Glutamatergic neuron (in vitro differentiated cells): ENCODE measurements at places on chromosomes 16 and 17.

DNA sequence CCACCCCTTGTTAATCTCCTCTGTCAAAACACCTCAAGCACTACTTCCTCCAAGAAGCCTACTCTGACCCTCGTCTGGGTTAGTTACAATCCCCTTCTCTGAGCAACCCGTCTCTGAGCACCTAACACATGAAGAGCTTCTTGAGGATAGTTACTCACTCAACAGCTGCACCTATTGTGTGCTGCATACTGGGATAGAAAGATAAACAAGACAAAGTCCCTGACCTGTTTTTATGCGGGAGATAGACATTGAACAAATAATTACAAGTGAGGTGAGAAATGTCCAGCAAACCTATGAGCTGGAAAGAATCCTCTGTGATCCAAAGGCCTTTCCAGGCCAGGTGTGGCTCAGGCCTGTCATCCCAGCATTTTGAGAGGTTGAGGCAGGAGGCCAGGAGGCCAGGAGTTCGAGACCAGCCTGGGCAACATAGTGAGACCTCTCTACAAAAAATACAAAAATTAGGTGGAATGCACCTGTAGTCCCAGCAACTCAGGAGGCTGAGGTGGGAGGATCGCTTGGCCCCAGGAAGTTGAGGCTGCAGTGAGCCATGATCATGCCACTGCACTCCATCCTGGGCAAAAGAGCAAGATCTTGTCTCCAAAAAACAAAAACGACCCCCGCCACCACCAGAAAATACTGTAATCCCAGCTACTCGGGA is 5.5 kb upstream of the ZNF771 start:
- DNase-seq = no peak

DNA sequence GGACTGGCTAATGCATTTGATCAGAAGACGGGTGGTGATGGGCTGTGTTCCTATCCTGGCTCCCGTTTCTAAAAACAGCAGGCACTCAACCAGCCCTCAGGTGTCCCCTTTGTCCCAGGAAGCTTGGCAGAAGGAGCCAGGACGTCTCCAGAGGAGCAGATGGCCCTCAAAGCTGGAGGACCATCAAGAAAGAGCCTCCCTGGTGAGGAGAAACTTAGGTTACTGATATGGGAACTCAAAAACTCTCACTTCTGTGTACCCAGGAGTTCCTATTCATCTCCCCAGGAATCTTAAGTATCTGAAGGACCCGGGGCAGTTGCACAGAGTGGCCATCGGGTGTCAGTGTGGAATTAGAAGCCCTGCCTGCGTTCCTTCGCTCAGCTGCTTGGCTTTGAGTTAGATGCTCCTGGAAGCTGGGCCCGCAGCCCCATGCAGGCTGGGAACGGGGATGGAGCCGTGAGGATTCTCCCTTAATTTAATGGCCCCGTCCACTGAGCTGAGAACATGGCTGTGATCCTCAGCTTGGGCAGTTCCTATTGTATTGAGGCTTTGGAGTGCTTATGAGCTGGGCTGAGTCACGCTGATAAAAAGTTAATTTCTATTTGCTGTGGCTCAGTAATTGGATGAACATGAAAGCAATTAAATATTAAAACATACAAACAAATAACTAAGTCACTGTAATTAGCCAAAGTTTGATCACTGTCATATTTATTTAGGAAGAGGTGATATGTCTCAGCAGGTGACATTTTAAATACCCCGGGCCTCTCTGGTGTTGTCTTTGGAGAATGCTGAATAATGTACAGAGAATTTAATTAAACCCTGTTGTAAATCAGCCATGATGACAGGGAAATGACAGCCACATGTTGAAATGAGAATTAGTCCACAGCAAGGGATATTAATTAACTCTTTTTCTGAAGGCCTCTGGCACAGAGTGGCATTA is 402.1 kb downstream of the SEC14L1 start:
- DNase-seq = peak; percentile 80

DNA sequence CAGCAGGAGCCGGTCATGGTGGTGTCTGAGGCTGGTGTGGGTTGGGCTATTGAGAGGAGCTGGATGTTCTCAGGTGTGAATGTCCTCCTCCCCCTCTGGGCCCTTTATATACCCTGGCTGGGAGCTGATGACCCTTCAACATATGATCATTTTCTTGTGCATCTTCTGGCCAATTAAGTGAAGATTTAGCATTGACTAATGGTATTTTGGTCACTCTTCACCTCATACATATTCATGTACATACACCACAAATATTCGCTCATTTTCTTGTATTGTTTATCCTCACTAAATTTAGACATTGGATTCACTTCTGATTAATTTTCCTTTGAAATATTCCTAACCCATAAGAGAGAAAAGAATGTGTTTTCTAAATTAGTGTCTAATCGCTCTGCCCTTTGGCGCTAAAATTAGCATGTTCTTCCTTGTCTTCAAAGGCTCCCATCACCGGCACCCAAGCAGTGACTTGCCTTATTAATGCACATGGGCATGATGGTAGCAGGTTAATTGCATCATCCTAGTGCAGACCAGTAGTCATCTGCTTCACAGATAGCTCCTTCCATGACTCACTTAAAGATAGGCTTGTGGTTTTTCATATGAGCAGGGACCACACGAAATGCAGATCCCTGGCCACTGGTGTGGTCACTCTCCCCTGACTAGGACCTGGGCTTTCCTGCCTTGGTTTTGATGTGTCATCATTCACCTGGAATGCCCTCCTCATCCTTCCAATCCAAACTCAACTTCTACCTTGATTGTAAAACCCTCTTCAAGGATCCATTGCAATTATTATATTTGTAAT is at the start of gene KRTAP2-4:
KRTAP2-4 (minus strand) TSS at position 51 of the 796 bp plus-strand sequence; CDS start at position 17, 34 bp downstream.
- no peak for DNase-seq

DNA sequence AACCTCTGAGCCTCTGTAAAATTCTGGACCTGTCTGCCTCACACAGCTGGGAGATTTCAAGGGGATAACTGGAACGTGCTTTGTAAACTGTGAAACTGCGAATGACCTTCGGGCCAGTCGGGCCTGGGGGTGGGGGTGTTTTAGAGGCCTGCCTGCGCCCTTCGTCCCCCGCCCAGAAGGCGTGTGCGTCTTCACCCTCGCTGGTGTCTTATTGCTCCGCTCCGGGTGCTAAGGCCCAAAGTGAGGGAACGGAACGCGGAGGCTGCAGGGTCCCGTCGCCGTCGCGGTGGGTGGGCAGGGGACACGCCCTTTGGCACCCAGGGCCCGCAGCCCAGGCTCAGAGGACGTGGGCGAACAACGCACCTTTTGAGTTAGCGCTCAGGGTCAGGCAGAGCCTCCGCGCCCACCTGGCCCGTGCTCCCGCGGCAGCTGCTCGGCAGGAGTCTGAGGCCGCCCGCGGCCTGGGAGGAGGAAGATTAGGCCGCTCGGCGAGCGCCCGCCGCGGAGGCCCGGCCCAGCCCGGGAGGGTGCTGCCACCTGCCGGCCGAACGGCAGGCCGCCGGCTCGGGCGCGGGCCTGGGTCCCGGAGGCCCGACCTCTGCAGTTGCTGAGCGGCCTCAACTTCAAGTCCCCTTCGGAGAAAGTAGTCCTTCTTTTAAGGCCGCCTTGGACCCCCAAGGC is 29.7 kb downstream of the DCAKD start:
- DNase-seq = peak; percentile 85

GRCh38 chr16:8850279-8850885 is 18.4 kb downstream of the CARHSP1 start:
- no peak for DNase-seq

DNA sequence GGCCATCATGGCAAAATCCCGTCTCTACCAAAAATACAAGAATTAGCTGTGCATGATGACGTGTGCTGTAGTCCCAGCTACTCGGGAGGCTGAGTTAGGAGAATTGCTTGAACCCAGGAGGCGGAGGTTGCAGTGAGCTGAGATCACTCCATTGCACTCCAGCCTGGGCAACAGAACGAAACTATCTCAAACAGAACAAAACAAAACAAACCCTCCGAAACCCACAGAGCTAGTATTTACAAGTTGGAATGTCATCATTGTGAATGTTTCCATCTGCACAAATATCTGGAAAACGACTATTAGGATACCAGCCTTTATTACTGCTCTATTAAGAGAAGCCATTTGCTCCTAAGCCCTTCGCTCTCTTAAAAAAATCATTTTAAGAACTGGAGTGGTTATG is 26.0 kb downstream of the SMARCE1 start:
- no peak for DNase-seq

DNA sequence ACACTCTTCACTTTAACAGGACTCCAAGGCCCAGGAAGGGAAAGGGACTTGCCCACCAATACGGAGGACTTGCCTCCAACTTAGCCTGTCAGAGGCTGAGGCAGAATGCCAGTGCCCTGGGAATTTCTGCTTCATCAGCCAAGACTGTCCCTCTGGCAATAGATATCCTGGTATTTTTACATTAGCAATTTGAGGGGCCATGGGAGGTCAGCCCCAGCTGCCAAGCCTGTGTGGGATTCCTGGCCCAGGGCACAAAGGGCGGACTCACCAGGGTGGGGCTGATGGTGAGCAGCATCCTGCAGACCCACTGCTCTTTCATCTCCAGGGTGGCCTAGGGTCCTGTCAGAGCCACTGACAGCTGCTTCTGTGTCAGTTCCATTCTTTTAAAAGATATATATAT is 78.3 kb upstream of the CIBAR2 start:
- no peak for DNase-seq

GRCh38 chr17:58506354-58507080 is 7.9 kb downstream of the MTMR4 start:
- DNase-seq = no peak

DNA sequence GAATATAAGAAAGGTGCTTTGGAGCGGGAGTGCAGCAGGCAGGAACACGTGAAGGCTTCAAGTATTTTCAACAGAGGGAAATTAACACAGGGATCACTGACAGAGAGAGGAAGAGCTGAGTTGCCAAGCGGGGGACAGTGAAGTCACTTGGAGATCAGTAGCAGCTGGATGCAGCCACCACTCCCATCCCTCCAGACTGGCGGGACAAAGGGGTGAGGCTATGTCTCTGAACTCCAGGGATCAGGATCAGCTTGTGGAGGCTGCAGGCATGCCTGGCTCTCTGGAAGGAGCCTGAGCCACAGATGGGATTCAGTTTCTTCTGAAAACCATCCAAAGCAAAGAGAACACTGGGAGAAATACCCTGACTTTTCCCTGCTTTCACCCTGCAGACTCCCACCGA is 113.7 kb upstream of the IRX3 start:
- DNase-seq = no peak

GRCh38 chr16:549544-550263 is 10.5 kb upstream of the PRR35 start:
- no peak for DNase-seq

DNA sequence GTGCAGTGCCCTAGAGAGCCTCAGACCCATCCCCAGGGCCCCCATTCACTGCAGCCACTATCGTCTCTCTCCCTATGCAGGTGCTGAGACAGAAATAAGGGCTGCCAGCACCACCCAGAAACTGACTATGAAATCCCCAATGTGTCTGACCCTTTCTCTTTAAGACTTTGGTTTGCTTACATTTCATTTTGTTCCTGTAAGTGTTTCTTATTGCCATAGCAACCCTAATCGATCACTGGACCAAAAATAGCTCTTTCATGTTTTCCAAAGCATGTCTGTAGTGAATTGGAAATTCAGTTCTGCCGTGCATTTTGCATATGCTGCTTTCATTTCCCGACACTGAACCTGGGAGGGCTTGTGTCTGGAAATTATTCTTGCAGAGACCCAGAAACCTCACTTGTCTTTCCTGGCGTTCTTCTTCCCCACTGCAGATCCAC is 148.7 kb upstream of the NOL11 start:
- DNase-seq = no peak

DNA sequence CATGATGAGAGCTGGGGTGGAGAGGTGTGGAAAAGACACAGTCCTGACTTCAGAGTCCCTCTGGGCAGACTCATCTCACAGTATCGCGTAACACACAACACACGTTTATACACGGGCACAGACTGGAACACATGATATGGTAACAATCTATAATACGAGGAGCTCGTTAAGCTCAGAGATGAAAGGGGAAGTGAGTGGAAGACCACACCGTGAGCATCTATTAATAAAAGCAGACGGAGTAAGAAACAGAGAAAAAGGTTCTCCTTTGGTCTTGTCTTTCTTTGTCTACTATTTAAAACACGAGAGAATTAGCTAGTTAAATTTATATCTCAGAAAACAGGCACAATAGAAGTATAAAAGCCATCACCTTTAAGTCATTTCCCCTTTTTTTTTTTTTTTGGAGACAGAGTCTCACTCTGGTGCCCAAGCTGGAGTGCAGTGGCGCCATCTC is 13.5 kb downstream of the ANKRD11 start:
- no peak for DNase-seq

DNA sequence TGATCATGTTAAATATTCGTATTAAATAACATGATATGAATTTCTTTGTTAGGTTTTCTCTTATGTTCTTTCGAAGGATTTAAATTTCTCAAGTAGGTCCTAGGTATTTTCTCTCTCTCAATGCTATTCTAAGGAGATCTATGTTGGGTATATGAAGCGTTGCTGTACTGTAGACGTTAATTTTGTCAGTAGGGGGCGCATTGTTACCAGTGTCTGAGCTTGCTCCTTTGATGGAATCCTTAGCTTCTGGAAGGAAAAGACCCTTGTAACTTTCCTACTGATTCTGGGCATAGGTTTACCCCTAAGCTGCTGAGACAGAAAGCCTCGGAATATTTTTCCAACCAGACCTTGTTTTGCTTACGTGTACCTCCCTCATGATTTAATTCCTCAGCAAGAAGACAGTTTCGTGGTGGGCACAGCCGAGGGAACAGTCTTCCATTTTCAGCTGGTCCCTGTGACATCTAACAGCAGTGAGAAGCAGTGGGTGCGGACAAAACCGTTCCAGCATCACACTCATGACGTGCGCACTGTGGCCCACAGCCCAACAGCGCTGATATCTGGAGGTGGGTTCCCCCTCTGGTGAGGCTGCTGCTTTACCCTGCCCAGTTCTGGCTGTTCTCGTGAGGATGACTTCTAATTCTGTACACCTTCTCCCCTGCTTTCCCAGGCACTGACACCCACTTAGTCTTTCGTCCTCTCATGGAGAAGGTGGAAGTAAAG is 17.9 kb downstream of the UTP4 start:
- DNase-seq = peak; percentile 42

- peak; percentile 81 for DNase-seq
Measured at GRCh38 chr16:57299719-57300386, 15.4 kb upstream of the PLLP start.

DNA sequence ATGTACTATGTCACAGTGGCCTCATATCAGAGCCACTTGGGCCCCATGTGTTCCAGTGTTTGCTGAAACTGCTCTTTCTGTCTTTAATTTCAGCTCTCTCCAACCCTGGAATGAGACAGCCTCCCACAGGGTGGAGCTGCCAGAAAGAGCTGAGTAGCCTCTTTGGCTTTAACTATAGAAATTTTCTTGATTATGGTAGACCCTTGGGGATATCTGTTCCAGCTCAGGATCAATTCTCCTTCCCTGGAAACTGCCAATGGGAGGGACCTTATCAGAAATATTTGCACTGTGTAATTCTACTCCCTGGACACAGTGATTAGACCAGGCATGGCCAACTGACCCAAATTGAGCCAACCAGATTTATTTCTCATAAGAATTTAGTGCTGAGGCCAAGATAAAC is 39.0 kb upstream of the KDM8 start:
- no peak for DNase-seq

GRCh38 chr17:66727634-66728570 is 107.0 kb upstream of the CACNG5 start:
- peak; percentile 87 for DNase-seq

- DNase-seq = no peak
Measured at GRCh38 chr17:35735036-35735805, 3.8 kb downstream of the RASL10B start.
